Right ventricle myocardium inferior (tissue), 1 donor: ENCODE measurements at places on chromosomes 4 and X. TPM values are rescaled to one million over a fixed set of nuclear protein-coding genes. Genes with fewer than 3 reads are reported as not detected.
A peak's percentile ranks its signal among the peaks of the same experiment; 100 is the strongest.

DNA sequence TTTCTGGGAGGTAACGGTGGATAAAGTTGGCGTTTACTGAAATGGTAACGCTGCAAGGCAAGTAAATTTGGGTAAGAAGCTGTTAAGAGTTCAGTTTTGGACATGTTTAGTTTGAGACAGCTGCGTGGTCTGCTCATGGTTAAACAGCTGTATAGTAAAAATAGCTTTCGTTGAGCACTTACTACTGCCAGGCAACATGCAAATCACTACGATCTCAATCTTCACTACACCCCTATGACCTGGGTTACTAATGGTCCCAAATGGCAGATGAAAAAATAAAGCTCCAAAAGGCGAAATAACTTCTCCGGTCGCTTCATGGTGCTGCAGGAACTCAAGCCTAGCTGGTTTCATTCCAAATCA is 22.2 kb downstream of the FABP2 start:
- DNase-seq: no peak

- DNase-seq: no peak
Measured at GRCh38 chr4:124964852-124965496, 252.4 kb upstream of the ANKRD50 start.

DNA sequence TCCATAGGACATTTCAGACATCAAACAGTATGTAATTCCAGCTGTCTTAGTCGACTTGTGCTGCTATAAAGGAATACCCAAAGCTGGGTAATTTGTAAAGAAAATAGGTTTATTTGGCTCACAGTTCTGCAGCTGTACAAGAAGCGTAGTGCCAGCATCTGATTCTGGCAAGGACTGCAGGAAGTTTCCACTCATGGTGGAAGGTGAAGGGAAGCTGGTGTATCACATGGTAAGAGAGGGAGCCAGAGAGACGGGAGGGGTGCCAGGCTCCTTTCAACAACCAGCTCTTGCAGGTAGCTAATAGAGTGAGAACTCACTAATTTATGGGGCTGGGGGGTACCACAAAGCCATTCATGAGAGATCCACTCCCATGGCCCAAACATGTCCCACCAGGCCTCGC is 253.0 kb upstream of the FGF13 start:
- no peak for DNase-seq

DNA sequence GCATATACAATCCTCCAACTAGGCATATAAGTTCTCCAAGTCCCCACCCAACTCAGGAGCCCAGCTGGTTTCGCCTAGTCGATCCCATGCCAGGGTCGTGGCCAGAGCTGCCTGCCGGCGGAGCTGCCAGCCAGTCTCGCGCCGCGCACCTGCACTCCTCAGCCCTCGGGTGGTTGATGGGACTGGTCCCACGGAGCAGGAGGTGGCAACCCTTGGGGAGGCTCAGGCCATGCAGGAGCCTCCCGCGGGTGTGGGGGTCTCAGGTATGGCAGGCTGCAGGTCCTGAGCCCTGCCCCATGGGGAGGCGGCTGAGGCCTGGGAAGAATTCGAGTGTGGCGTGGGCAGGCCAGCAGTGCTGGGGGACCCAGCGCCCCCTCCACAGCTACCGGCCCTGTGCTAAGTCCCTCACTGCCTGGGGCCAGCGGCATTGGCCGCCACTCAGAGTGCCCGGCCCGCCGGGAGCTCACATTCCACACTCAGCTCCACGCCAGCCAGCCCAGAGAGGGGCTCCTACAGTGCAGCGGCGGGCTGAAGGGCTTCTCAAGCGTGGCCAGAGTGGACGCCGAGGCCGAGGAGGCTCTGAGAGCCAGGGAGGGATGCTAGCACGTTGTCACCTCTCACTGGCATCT is 1086.4 kb upstream of the PCDH10 start:
- DNase-seq: peak; percentile 28

DNA sequence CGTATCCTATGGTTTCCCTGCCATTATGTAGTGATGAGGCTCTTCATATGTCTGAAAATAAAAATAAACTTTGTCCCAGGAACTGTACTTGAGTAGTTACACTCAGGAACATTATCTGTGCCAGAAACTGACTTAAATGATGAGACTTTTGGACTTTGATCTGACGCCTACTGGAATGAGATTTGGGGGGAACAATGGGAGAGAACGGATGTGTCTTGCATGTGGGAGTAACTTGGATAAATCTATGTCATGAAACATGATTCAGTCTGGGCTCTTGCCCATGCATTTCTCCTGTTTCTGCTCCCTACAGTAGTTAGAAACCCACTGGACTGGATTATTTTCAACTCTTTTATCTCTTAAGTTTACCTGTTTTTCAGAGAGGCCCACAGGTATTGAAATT is 2351.4 kb downstream of the PCDH7 start:
- DNase-seq: no peak

Gene MAP7D2
- total RNA-seq: 0.78 TPM

Gene POU4F2
- not detected for total RNA-seq
